Chondrocyte (in vitro differentiated cells): ENCODE measurements at places on chromosomes 16 and 17. TPM values are rescaled to one million over a fixed set of nuclear protein-coding genes. Genes with fewer than 3 reads are reported as not detected.

DNA sequence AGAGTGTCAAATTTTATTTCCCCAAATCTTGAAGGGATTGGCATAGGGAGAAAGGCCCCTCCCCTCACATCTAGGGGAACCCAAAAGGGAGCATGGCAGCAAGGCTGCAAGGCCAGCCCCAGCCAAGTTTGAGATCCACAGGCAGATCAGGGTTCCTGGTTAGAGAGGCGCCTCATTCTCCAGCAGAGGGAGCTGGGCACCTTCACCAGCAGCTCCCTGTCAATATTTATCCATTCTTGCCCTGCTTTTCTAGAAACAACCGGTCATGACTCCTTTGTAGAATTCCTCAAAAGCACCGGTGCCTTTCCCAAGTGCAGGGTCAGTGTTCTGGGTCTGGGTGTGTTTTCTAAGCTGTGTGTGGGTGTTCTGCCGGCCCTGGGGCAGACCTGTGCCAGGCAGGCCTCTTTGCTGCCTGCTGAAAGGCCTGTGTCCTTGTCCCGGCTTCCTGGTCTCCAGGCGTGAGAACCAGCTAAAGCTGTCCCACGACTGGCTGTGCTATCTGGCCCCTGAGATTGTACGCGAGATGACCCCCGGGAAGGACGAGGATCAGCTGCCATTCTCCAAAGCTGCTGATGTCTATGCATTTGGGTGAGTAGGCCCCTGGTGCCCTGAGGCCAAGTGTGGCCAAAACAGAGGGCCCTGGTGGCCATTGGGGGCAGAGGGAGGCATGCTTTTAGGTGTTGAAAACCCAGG is 21.2 kb upstream of the LGALS9 start:
- H3K4me1 ChIP-seq: no peaks in the 10 kb centered on the region
- H3K4me3 ChIP-seq: no peak overlapping the region
- H3K27me3 ChIP-seq: no peaks in the 10 kb centered on the region
- H3K27ac ChIP-seq: no peak overlapping the region

DNA sequence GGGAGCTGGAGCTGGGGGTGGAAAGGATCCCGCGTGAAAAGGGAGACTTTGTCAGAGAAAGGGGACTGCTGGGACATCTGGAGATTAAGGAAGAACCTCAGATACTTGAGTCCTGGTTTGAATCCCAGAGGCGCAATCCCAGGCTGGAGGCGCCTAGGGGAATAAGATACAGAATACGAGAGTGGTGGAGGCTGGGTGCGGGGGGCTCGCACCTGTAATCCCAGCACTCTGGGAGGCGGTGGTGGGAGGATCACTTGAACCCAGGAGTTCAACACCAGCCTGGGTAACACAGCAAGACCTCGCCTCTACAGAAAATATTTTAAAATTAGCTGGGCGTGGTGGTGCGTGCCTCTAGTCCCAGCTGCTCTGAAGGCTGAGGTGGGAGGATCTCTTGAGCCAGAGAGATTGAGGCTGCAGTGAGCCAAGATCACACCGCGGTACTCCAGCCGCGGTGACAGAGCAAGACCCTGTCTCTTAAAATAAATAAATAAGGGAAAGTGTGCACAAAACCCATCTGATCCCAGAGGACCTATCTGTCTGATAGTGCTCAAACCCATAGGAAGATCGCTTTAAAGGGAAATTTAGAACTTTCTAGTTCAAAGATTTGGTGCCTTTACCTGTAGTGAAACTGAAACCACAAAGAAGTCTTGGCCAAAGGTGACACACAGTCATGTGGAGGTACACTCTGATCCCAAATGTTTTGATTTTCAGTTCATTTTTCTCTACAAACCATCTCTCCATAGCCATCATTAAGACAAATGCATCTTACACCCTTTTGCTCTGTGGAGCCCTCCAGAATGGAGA is 617 bp upstream of the SCRN2 start:
- peaks cover 13% of the 10 kb centered on the region for H3K27me3 ChIP-seq
- H3K36me3 ChIP-seq: peaks cover 2% of the 10 kb centered on the region
- peak overlapping the region; percentile 97 for H3K4me3 ChIP-seq
- H3K27ac ChIP-seq: peak overlapping the region; percentile 79
- DNase-seq: no peak
- H3K4me1 ChIP-seq: peaks cover 23% of the 10 kb centered on the region

DNA sequence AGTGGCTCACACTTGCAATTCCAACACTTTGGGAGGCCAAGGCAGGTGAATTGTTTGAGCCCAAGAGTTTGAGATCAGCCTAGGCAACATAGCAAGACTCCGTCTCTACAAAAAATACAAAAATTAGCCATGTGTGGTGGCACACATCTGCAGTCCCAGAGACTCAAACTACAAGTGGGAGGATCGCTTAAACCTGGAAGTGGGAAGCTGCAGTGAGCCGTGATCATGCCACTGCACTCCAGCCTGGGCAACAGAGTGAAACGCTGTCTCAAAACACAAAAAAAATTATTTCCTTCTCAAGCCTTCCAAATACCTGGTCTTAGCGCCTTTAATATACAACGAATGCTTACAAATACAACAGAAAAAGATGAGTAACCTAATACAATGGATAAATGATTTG is 19.7 kb upstream of the CBX2 start:
- H3K27ac ChIP-seq: no peak overlapping the region
- no peaks in the 10 kb centered on the region for H3K4me1 ChIP-seq
- no peak overlapping the region for H3K4me3 ChIP-seq
- H3K36me3 ChIP-seq: peaks cover 2% of the 10 kb centered on the region

- H3K27ac ChIP-seq: no peak overlapping the region
- peaks cover 33% of the 10 kb centered on the region for H3K4me1 ChIP-seq
- H3K27me3 ChIP-seq: no peaks in the 10 kb centered on the region
- no peak overlapping the region for H3K4me3 ChIP-seq
These were observed 9.7 kb downstream of the ERN1 start for GRCh38 chr17:64120159-64120810.

DNA sequence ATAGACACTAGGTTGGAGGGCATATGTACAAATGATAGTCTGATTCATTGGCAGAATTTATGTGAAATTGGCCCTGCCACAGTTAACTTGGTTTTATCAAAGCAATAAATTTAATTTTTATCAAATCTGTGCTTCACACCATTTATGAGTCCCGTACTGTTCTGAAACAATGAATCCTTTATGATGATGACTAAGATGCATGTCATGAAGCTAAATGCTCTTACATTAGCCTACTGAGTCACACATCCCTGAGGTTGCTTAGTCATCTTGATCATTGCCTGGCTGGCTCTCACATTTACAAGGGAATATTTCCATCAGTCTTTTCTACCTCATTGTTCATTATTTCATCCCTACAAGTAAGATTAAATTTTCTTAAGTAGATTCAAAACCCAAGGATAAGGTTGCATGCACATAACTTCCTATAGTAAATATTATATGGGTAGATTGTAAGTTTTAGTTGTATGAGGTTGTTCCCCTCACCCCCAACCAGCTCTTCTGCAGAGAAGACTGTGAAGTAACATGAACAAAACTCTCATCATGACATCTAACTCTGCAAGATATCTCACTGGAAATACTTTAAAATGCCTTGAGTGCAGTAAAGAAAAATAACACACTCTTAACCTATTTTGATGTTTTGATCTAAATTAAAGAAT is 170.7 kb downstream of the CYB561 start:
- H3K27me3 ChIP-seq: no peaks in the 10 kb centered on the region
- H3K27ac ChIP-seq: peak overlapping the region; percentile 86
- no peak for DNase-seq
- H3K36me3 ChIP-seq: peaks cover 6% of the 10 kb centered on the region

- no peak for DNase-seq
- H3K27ac ChIP-seq: no peak overlapping the region
- peaks cover 5% of the 10 kb centered on the region for H3K4me1 ChIP-seq
- no peaks in the 10 kb centered on the region for H3K36me3 ChIP-seq
- H3K4me3 ChIP-seq: no peak overlapping the region
These were observed 651.4 kb upstream of the GOT2 start for GRCh38 chr16:59385491-59385890.

DNA sequence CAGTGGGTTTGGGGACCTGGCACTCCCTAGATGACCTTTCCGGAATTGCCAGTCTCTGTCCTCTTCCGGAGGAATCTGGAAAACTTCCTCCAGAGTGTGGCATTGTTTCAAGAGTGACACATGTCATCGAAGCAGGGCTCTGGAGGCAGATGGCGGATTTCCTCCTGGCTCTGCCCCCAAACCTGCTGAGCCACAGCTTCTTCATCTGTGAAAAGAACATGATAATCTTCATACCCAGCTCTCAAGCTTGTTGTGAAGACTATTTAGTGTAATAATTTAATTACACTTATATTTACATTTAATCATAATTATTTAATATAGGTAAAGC is 19.7 kb upstream of the TEX2 start:
- H3K27me3 ChIP-seq: no peaks in the 10 kb centered on the region
- no peak for DNase-seq

DNA sequence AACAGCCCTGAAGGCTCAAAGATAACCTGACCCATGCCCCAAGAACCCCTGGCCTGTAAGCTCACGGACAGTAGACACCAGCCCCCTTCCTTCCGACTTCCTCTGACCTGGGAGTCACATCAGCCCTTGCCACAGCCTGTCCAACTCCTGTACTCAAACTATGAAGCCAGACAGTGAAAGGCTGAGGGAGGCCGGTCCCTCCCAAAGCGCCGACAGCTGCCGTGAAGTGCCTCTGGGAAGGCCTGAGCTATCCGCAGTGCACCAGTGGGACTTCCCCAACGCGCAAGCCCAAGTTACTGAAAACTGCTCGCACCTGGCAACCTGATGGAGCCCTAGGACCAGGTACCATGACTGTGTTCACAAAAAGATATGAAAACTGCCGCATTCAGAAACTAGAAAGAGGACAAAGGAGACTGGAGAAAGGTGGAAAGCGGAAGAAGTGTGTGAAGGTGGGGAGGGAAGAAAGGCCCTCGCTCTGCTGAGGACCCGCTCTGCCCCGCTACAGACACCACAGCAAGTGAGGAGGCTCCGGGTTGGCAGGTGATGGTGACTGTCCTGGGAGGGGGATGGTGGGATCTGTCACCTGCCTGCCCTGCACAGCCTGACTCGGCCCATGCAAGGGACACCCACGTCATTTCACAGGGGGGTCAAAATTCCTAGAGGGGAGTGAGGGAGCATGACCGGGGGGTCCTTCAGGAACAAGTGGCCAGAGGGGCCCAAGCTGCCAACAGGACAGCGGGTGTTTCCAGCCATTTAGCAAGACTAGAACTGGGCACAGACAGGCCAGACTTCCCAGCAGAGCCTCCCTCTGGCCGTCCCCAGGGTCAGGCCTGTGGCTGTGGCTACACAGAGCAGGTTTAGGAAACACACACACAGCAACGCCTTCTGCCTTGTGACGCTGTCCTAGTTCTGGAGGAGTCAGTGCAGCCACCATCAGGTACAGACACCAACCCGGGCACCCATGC is 13.1 kb upstream of the TRAP1 start:
- no peaks in the 10 kb centered on the region for H3K4me1 ChIP-seq
- H3K27me3 ChIP-seq: no peaks in the 10 kb centered on the region
- H3K4me3 ChIP-seq: no peak overlapping the region
- H3K27ac ChIP-seq: peak overlapping the region; percentile 25
- DNase-seq: peak; percentile 79
- peaks cover 44% of the 10 kb centered on the region for H3K36me3 ChIP-seq

DNA sequence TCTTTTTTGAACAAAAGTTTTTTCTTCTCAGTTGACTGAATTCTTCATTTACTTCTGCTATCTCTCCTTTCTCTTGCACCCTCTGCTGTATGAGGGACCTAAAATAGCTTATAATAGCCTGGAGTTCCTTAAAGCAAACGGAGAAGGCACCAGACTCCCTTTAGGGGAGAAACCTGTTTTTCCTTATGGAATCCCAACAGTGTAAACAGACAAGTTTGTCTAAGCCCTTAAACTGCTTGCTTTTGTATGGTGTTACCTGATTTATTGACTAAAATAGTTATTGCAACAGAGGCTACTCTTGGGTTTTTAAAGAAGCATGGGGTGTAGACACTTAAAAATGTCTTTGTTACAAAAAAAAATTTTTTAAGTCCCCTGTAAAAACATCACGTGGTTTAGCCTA is 12.9 kb upstream of the TRIM25 start:
- DNase-seq: no peak
- H3K4me1 ChIP-seq: no peaks in the 10 kb centered on the region
- H3K36me3 ChIP-seq: no peaks in the 10 kb centered on the region
- H3K27me3 ChIP-seq: no peaks in the 10 kb centered on the region
- no peak overlapping the region for H3K27ac ChIP-seq
- no peak overlapping the region for H3K4me3 ChIP-seq

CTRL gene
- not detected in 3 replicates for total RNA-seq

CDH3 gene
- 1.1 to 1.6 TPM (median 1.4 TPM) in 3 replicates for total RNA-seq

SLC52A1 gene
- total RNA-seq: not detected in 3 replicates
